ENCODE measurements at places on chromosomes 11 and 22. TPM values are rescaled to one million over a fixed set of nuclear protein-coding genes. Genes with fewer than 3 reads are reported as not detected.

GRCh38 chr11:9029422-9029821 is 25.6 kb upstream of the NRIP3 start:
- peaks cover 17% of the 10 kb centered on the region for H3K4me1 ChIP-seq
- peaks cover 16% of the 10 kb centered on the region for H3K36me3 ChIP-seq
- DNase-seq: no peak
- no peak overlapping the region for H3K27ac ChIP-seq

The SYCE3 gene
- total RNA-seq: not detected

DNA sequence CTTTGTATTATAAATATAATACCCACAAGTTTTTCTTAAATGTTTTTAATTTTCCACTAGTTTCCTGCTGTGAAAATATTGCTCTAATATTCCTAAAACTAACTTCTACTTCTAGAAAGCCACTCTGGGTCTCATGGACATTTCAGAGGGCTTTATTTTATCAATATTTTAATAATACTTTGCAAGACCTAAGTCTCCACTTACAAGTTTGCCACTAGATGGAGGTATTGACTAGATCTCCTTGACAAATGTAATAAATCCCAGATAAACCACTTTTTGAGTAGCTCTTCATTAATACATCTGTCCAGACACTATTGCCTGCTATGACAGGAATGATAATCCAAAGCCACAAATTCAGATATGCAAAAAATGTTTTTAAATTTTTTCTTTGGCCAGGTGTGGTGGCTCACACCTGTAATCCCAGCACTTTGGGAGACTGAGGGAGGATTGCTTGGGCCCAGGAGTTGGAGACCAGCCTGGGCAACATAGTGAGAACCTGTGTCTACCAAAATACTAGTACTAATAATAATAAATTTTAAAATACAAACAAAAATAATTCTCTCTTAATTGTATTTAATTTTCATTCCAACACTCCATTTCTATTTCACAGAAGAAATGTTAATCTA is 3.5 kb upstream of the ACAT1 start:
- no peak overlapping the region for H3K4me3 ChIP-seq
- H3K27me3 ChIP-seq: no peaks in the 10 kb centered on the region
- peaks cover 21% of the 10 kb centered on the region for H3K4me1 ChIP-seq
- H3K36me3 ChIP-seq: no peaks in the 10 kb centered on the region
- peak; percentile 77 for DNase-seq
- no peak overlapping the region for H3K27ac ChIP-seq

DNA sequence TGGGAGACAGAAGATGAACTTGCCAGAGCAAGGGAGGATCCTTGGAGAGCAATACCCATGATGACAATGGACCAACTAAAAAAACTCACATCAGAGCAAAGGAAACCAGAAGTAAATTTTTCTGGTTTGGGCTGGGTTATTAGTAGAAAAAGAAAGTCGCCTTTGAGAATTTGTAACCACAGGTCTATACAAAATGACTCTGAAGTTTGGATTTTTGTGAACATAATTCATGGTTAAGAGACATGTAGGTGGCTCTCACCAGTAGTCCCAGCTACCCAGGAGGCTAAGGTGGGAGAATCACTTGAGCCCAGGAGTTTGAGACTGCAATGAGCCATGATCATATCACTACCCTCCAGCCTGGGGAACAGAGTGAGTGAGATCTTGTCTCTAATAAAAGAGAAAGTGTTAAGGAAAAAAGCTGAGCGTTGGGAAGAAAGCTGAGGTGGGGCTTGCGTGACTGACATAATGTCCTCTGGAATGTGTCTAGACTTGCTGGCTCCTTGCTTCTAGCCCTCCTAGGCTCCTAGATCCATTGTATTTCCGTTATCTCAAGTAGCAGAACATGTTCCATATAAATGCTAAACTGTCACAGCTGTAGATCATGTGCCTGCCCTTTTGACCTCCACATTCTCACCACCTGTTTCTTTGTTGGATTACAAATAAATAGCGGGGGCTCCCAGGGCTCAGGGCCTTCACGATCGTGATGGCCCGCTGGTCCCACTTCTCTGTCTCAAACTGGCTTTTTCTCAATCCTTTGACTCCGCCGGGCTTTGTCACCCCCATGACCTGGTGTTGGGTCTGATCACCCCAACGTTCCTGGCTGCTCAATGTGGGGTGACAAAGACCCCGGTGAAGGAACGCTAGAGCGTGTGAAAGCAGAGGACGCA is 56.2 kb upstream of the SC5D start:
- peaks cover 30% of the 10 kb centered on the region for H3K4me1 ChIP-seq
- H3K27ac ChIP-seq: peak overlapping the region; percentile 21
- H3K27me3 ChIP-seq: peaks cover 2% of the 10 kb centered on the region
- DNase-seq: peak; percentile 6

GRCh38 chr22:39925909-39926679 is 25.2 kb downstream of the GRAP2 start:
- H3K4me1 ChIP-seq: no peaks in the 10 kb centered on the region
- no peak overlapping the region for H3K27ac ChIP-seq
- H3K27me3 ChIP-seq: peaks cover 9% of the 10 kb centered on the region
- H3K4me3 ChIP-seq: no peak overlapping the region
- no peaks in the 10 kb centered on the region for H3K36me3 ChIP-seq

The THY1 gene
- total RNA-seq: 161 TPM

DNA sequence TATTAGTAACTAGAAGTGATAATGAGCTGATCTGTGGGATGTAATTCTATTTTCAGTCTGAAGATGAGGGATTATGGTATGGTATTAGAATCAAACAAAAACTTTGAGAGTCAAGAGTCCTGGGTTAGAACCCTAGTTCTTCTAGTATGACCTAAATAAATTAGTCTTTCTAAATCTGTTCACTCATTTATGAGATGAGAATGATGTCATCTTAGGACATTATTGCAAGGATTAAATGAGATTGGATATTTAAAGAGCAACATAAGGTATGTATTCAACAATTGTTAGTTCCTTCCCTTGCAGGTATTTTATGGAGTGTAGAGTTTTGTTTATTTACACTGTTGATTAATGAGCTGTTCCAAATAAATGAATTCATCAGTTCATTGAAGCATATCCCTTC is 21.8 kb downstream of the EMSY start:
- H3K4me3 ChIP-seq: no peak overlapping the region
- no peak for DNase-seq
- H3K27ac ChIP-seq: no peak overlapping the region
- H3K36me3 ChIP-seq: peaks cover 11% of the 10 kb centered on the region
- H3K27me3 ChIP-seq: no peaks in the 10 kb centered on the region

The MPEG1 gene
- 13.4 TPM for total RNA-seq

DNA sequence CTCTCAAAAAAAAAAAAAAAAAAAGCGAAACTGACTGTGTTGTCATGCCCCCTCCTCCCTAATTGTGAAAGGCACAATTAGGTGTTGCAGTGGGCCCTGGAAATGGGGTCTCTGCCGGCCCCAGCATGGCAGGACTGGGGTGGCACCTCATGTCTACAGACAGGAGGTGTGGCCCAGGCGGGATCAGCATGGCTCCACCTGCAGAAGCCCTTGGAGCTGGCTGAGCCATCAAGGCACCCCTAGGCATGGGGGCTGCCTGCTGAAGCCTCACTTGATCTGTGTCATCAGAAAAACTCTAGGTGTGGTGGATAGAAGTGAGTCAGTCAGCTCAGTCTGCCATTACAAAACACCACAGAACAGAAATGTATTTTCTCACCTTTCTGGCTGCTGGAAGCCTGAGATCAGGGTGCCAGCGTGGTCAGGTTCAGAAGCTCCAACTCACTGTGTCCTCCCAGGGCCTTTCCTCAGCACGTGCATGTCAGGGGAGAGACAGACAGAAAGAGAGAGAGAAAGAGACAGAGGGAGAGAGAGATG is 10.1 kb upstream of the B4GALNT4 start:
- H3K27ac ChIP-seq: no peak overlapping the region
- peaks cover 2% of the 10 kb centered on the region for H3K36me3 ChIP-seq
- peaks cover 20% of the 10 kb centered on the region for H3K4me1 ChIP-seq
- H3K4me3 ChIP-seq: no peak overlapping the region
- DNase-seq: no peak

The FGF19 gene
- 0.44 TPM for total RNA-seq

The CRYBB2 gene
- 0.09 TPM for total RNA-seq

GRCh38 chr11:22657101-22657694 is 9.2 kb upstream of the GAS2 start:
- H3K4me1 ChIP-seq: no peaks in the 10 kb centered on the region
- H3K27me3 ChIP-seq: no peaks in the 10 kb centered on the region
- no peak overlapping the region for H3K27ac ChIP-seq
- H3K4me3 ChIP-seq: no peak overlapping the region
- no peaks in the 10 kb centered on the region for H3K36me3 ChIP-seq
- no peak for DNase-seq

DNA sequence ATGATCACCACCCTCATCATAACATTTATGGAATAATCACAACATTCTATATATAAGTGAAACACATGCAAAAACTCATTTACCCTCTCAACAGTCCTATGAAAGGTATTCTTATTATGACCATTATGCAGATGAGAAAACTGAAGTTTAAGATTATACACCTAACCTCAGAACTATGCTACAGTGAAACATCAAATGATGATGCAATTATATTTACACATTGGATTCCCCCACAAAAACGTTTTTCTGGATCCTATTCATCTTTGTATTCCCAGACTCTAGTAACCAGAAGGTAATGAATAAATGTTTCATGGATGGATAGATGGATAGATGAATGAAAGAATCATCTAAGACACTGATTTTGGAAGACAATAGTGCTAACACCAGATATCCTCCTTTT is 54.8 kb downstream of the TCP11L1 start:
- H3K36me3 ChIP-seq: peaks cover 3% of the 10 kb centered on the region
- DNase-seq: no peak
- H3K4me3 ChIP-seq: no peak overlapping the region

DNA sequence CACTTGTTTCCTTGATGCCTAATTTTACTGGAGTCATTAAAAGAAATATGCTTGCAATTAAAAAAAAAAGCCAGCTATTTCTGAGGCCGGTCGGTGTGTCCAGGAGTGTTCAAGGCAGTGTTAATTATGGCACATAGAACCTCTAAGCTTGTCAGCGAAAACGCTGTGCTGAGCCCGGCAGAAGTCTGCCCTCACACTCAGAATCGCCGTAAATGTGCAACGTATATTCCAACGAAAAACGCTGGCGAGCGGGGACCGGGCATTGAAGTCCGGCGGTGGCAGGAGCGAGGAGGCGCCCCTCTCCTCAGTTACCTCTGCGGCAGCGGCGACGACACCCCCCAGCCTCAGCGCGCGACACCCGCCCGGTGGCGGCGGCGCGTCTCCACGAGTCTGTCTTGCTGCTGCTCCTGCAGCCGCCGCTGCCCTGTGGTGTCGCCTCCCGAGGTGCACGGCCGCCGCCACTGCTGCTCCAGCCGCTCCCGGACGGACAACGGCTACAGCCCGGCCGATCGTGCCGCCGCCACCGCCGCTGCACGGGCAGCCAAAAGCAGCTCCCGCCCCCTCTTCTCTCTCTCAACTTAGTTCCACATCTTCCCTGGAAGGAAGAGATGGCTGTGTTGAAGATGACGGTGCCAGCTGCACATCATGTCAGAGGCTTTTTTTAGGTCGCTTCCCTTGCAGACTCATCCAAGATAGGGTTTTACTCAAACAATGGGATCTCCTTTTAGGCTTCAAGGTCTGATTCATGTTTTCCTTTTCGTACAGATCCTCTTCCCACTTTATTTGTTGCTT is 56.0 kb downstream of the JAM3 start:
- peak overlapping the region; percentile 38 for H3K4me3 ChIP-seq
- DNase-seq: peak; percentile 78
- H3K27ac ChIP-seq: peak overlapping the region; percentile 79

DNA sequence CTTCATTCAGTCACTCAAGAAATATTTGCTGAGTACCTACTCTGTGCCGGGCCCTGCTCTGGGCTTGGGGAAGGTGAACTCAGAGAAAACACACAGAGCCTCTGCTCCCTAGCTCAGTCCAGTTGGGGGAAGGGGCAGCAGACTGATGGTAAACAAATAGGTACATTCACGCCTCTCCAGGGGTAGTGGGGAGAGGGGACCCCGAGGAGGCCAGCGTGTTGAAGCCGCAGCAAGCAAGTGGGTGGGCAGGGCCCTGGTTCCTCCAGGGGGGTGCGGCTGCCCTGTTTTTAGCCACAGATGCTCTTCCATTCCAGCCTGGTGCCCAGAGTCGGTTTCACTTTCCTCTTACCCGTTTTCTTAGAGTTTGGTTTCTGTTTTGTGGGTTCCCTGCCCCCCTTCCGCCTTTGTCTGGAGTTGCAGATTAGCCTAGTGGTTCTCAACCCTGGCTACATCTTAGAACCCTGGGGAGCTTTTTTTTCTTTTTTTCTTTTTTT is 8.7 kb downstream of the DRAP1 start:
- H3K4me3 ChIP-seq: no peak overlapping the region
- no peaks in the 10 kb centered on the region for H3K4me1 ChIP-seq
- peak; percentile 46 for DNase-seq
- no peaks in the 10 kb centered on the region for H3K27me3 ChIP-seq
- peak overlapping the region; percentile 0 for H3K27ac ChIP-seq

DNA sequence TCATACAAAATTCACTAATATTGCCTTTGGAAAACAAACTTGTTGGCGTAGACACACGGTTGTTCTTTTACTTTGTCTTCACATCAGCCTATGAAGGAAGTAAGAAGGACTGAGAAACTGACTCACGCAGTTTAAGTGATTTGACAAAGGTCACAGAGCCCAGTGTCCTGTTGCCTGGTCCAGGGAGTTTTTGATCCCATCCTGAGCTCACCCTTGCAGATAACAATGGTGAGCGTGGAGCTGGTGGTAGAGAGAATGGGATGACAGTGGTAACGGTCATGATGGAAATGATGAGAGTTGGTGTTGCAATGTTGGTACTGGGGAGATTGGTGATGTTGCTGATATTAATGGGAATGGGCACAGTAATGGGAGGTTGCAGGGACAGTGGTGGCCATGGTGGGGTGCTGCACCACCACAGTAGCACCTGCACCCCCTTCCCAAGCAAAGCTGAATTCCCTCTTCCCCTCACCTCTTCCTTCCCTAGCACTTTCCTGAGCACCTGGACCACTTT is 22.0 kb downstream of the CREB3L1 start:
- DNase-seq: no peak
- no peak overlapping the region for H3K4me3 ChIP-seq
- peaks cover 20% of the 10 kb centered on the region for H3K36me3 ChIP-seq
- peaks cover 27% of the 10 kb centered on the region for H3K4me1 ChIP-seq
- H3K27ac ChIP-seq: no peak overlapping the region

The A4GALT gene
- total RNA-seq: 17.0 TPM

The FAM227A gene
- 1.1 TPM for total RNA-seq

- H3K4me1 ChIP-seq: peaks cover 21% of the 10 kb centered on the region
- no peaks in the 10 kb centered on the region for H3K27me3 ChIP-seq
- no peak for DNase-seq
- no peaks in the 10 kb centered on the region for H3K36me3 ChIP-seq
- H3K27ac ChIP-seq: no peak overlapping the region
- no peak overlapping the region for H3K4me3 ChIP-seq
Measured at GRCh38 chr11:86980086-86980796, 25.0 kb upstream of the FZD4 start.

Data from muscle of leg (tissue), 16 donors.